ENCODE measurements at places on chromosomes 1 and 21. TPM values are rescaled to one million over a fixed set of nuclear protein-coding genes. Genes with fewer than 3 reads are reported as not detected.

DNA sequence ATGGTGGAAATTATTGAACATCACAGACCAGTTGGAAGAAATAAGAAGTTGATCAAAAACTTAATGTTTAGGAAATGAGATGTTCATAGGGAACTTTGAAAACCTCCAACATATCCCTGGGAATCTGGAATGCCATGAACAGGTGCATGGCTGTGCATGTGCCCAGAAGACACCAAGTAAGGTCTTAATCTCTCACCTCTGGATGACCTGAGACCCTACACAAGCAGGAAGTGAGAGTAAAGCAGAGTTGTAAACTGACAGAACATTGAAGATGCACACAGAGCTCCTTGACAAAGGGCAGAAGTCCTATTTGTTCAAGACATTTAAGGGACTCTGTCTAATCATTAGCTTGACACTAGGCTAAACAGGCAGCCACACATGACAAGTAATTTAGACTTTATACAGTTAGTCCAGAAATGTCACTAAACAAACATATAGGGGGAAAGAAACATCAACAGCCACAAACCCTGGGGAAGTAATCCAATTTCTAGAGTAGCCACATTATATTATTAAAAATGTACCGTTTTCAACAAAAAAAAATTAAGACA lies 34.5 kb downstream of the KLHDC7A start:
- DNase-seq = no peak

LCE2A gene
- polyA plus RNA-seq = not detected

PTAFR gene
- polyA plus RNA-seq = 0.20 TPM

CCSAP gene
- polyA plus RNA-seq = 1.4 TPM

GRCh38 chr1:26991310-26992116 lies 2.0 kb upstream of the TRNP1 start:
- no peak for DNase-seq

MCOLN3 gene
- 0.20 TPM for polyA plus RNA-seq

DNA sequence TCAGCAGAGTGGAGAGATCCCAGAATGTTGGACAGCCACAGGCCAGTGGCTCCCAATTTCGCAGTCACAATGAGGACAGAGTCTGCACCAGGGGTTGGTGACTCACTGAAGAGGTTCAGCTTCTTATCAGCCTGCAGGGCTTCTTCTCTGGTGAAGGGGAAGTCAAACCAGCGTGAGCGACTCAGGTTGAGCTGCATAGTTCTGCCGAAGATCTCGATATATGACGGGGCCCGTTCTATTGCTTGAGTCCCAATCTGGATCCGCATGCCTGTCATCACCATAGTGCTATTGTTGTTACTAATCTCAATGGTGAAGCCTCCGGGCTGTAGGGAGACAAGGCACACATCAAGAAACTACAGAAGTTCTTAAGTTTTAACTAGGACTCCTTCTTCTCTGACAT lies 58.5 kb downstream of the UBR4 start:
- no peak for DNase-seq

- DNase-seq = no peak
Measured at GRCh38 chr1:220841293-220841692, 38.0 kb upstream of the HLX start.

TRIM33 gene
- polyA plus RNA-seq = 17.4 TPM

GRCh38 chr1:87600055-87600850 lies 271.6 kb downstream of the LMO4 start:
- DNase-seq = no peak

DNA sequence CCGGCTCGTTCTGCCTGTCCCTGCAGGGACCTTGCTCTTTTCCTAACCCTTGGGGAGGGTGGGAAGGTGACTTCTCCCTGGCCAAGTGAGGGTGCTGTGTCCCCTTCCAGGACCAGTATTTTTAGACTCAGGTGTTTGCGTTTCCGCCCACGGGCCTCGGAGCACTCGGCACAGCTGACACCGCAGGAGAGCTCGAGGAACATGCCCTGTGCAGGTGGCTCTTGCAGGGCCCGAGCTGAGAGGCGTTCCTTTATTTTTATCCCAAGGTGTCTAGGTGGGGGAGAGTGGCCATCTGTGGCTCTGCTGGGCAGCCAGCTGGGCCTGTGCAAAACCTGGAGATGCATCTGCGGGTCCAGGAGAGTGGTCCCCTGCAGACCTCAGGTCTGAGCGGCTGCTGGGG lies 16.0 kb downstream of the PLCH2 start:
- no peak for DNase-seq

- no peak for DNase-seq
Measured at GRCh38 chr1:45206808-45207623, 611 bp upstream of the ZSWIM5 start.

- DNase-seq = no peak
Measured at GRCh38 chr1:240824238-240824637, 212.3 kb upstream of the GREM2 start.

REN gene
- 0.99 TPM for polyA plus RNA-seq

HSD11B1 gene
- polyA plus RNA-seq = 0.15 TPM

- no peak for DNase-seq
Measured at GRCh38 chr1:47562147-47562546, 124.3 kb downstream of the FOXD2 start.

LCE2C gene
- polyA plus RNA-seq = not detected

DNA sequence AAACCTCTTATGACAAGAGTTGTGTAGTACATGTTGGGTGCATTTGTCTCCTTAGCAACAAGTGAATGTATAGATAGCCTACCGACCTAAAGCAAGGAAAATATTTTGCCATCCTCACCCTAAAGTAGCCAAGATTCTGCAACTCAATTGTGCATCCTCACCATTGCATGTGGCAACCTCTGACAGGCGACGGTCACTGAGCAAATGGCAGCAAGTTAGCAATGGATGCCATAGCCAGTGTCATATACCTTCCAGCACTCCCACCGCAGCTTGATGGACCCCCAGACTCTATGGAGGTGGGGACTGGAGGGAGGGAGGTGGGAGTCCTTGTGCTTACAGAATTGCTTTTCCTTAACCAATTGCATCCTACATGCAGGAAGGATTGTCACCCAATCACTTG lies 17.0 kb downstream of the PROX1 start:
- no peak for DNase-seq

SLC5A9 gene
- not detected for polyA plus RNA-seq

DNA sequence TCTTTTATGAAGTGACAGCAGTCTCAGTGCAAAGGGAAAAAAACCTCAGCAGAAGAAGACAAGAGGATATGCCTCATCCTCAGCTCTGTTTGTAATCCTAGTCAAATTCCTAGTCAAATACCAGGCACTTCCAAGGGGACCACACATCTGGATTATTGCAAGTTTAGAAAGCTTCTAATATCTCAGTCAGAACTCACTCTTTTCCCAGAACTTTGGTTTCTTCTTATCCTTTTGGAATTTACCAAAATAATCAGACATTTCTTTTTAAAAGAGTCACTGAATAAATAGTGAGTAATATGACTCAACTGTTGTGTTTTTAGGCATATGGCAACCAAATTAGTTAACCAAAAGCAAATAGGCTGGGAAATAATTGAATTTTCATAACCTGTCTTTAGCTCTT lies 47.8 kb downstream of the PRRX1 start:
- DNase-seq = peak; percentile 88

BGLAP gene
- 0.50 TPM for polyA plus RNA-seq

PRXL2B gene
- polyA plus RNA-seq = 9.8 TPM

DNA sequence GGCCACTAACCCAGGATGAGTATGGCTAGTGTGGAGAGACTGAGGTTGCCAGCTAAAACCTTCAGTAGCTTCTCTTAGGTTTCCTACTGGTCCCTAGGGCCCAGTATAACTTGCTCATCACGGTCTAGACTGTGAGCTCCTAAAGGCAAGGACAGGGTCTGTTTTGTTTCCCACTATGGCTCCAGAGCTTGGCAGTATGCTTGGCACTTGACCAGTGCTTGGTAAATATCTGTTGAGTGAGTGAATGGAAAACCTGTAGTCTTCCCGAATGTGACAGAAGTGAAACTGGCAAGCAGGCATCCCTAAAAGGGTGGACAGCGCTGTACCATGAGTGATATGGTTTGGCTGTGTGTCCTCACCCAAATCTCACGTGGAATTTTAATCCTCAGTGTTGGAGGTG lies 13.1 kb upstream of the PARS2 start:
- no peak for DNase-seq

KCNE2 gene
- polyA plus RNA-seq = not detected

- DNase-seq = no peak
Measured at GRCh38 chr1:233151861-233152260, 143.7 kb downstream of the PCNX2 start.

- no peak for DNase-seq
Measured at GRCh38 chr1:30909365-30910068, 959 bp upstream of the SDC3 start.

GRCh38 chr1:30335389-30335996 lies 387.9 kb downstream of the MATN1 start:
- no peak for DNase-seq

DNA sequence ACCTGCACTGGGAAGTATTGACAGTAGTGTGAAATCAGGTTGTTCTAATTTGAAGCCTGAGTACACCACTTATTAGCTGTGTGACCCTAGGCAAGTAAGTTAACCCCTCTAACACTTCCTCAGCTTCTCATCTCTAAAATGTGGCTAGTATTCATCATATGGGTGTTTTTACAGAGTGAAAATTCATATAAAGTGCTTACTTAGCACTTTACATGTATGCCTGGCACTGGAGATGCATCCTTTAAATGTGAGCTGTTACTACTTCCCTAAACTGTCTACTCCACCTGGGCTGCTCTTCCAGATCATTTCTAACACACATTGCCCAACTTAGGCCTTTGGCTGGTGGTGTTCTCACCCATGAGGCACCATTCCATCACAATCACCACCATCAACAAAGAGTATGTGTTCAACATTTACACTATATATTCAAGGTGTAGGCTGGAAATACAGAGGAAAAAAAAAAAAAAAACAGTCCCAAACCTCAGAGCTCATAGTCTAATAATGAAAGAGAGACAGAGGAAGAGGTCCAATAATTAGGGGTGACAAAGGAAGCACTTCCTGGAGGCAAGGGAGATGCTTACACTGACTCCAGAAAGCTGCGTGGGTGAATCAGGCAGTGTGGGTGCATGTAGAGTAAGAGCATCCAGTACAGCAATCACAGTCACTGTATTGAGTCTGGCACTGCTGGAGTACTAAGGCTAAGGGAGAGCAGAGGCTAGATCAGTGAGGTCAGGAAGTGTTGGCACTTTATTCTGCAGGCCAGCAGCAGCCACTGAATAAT lies 3.6 kb downstream of the STX6 start:
- DNase-seq = no peak

RNU1-4 gene
- polyA plus RNA-seq = not detected

LAMTOR5 gene
- polyA plus RNA-seq = 261 TPM

GRIK3 gene
- polyA plus RNA-seq = not detected

GRCh38 chr1:164617377-164618201 lies 58.6 kb downstream of the PBX1 start:
- DNase-seq = no peak

- no peak for DNase-seq
Measured at GRCh38 chr1:62407398-62408009, 29.3 kb upstream of the USP1 start.

DNA sequence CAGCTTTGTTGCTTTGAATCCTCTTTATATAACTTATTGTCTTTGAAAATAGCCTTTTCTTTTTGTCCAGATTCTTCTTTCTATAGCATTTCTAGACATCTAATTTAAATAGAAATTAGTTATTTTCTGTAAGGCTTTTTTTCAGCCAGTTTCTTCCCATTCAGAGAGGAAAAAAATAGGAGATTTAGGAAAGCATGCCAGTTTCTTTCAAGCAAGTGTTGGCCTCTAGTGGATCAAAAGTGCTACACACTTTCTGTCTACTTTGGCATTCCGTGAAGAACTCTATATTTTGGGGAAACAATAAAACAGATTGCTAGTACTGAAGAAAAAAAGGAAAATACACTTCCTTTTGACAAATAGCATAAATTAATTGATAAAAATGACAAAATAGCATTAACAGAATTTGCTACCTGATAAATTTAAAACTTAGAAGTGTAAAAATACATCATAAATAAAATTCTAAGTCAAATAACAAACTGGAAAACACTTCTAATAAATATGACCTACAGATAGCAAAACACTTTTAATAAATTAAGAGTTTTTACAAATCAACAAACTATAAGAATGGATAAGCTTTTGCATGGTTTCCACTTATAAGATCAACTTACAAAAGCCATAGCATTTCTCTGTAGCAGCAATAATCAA lies 13.1 kb upstream of the EXO1 start:
- no peak for DNase-seq

TTC39A gene
- polyA plus RNA-seq = 0.47 TPM

- no peak for DNase-seq
Measured at GRCh38 chr1:207032528-207033017, at the start of gene C1orf116. TSS of gene C1orf116 (minus strand) at chr1:207032756. CDS start at chr1:207027598, 5,158 bp downstream.

TBCE gene
- 28.6 TPM for polyA plus RNA-seq

TACSTD2 gene
- 0.18 TPM for polyA plus RNA-seq

GNG4 gene
- 0.09 TPM for polyA plus RNA-seq

GRCh38 chr1:234933475-234933874 lies 195.2 kb downstream of the TOMM20 start:
- no peak for DNase-seq

DNA sequence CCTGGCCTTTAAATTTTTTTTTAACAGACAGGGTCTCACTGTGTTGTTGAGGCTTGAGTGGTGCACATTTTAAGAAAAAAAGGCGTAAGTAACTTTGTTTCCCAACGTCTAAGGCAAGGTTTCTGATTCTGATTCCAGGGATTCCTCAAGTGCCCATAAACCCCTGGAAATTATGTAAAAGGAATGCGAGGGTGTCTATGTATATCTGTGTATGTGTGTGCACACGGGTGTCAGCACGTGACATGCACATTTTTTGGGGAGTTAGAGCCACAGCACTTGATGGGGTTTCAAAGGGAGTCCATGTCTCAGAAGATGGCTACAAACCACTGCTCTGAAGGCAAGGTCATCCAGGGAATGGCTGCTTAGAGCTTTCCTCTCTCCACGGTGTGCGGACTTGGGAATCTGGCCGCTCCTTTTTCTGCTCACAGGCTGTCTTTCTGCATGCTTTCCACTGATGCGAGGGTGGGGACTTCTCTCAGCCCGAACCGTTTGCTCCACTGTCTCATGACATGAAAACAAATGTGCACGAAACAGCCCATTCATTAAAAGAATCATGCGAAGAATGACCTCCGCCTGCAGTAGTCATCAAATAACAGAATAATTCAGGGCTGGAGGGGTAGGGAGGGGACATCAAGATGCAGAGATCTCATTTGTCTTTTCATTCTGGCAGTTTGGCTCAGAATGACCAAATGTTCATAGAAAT lies 18.7 kb upstream of the RERE start:
- no peak for DNase-seq

KRTAP20-3 gene
- not detected for polyA plus RNA-seq

CFAP45 gene
- polyA plus RNA-seq = 0.56 TPM

- peak; percentile 33 for DNase-seq
Measured at GRCh38 chr1:64268653-64269557, 65.5 kb downstream of the UBE2U start.

DNA sequence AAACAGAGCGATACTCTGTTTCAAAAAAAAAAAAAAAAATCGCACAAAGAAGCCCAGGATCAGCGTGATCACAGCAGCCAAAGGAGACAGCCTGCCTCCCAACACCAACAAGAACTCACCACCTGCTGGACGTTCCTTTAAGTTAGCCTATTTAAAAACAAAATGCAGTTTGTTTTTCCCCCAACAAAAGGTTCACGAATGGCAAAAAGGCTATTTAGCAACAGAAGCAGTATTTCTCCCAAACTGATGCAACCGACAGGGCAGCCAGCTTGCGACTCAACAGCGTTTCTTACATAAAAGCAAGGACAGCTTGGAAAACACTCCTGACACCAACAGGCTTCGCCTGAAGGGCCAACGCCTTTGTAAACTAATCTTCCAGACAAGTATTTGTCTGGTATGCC lies 6.8 kb downstream of the SSU72 start:
- DNase-seq = no peak
